ENCODE measurements at places on chromosomes 16 and 17.
A peak's percentile ranks its signal among the peaks of the same experiment; 100 is the strongest.

DNA sequence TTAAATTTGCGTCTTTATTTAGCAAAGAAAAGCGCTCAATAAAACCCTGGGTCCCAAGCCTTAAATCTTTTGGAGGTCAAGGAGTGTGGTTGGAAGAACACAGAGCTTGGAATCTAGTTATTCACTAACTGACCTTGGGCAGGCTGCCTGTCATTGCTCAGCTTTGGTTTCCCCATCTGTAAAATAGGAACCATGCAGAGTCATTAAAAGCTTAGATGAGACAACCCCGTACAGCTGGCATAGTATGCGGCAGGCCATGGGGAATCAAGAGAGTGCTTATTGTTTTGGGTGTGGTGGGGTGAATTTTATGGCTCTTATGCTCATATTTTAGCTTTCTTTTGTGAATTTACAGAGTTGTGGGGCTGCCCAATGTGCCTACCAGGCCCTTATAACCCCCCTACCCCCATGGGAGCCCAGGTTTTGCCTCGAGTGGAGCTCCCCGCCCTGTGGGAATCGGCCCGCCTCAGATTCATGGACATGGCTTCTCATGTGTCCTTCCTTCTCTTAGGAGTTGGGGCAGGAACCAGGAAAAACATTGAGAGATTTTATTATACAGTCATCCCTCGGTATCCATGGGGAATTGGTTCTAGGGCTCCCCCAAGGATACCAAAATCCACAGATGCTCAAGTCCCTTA lies 113.5 kb downstream of the CLEC16A start:
- no peak for DNase-seq

- DNase-seq, result peak; percentile 82
These were observed 32.3 kb downstream of the GRB7 start for GRCh38 chr17:39769974-39770587.

GRCh38 chr16:50152351-50152806 lies 727 bp upstream of the TENT4B start:
- peak; percentile 89 for DNase-seq

- no peak for DNase-seq
These were observed 7.3 kb downstream of the FOXN1 start for GRCh38 chr17:28513476-28513875.

DNA sequence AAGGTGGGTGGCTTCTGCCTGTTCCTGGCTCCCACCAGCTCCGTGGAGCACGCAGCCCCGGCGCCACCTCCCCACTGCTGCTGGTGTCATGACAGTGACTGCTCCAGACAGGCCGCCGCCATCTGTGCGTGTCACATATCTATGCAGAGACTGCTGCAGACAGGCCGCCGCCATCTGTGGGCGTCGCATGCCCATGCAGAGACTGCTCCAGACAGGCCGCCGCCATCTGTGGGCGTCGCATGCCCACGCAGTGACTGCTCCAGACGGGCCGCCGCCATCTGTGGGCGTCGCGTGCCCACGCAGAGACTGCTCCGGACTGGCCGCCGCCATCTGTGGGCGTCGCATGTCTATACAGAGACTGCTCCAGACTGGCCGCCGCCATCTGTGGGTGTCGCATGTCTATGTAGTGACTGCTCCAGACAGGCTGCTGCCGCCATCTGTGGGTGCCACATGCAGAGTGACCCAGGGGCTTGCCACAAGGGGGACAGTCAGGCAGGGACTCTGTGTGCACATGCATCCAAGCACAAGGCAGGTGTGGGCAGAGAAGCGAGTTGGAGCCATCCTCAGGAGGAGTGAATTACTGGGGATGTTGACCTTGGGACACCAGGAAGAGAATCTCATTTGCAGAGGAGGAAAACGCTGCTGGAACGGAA lies 3.3 kb upstream of the FN3KRP start:
- DNase-seq, result no peak

DNA sequence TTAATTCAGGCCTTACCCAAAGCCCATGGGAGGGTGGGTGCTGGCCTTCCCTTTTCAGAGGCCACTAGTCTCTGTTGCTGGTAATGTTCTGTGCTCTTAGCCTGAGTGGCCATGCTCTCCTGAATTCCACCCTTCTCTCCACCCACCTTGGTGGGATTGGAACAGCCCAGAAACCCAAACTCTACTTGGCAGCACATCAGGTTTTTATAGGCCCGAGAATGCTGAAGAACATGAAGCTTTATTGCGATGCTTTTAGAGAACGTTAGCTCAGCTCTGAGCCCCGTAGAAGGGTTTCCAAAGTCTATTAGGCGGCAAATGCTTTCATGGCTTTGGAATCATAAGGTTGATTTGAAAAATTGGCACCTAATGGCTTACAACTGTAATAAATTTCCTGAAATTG lies 209.3 kb downstream of the MSI2 start:
- DNase-seq, result no peak

GRCh38 chr16:11175787-11176341 lies 80.1 kb downstream of the SOCS1 start:
- DNase-seq, result peak; percentile 72

Data from stimulated activated CD4-positive, alpha-beta T cell treated with anti-CD3 and anti-CD28 coated beads, Interleukin-1b, Interleukin-23, amount 100 ng/mL, for 48 hours (primary cell).